ENCODE measurements at places on chromosomes 7 and 10.

- no peak for DNase-seq
Observed at GRCh38 chr7:37344886-37345579, 103.6 kb downstream of the ELMO1 start.

GRCh38 chr10:132391676-132392020, 5.4 kb upstream of the PWWP2B start:
- no peak for DNase-seq

DNA sequence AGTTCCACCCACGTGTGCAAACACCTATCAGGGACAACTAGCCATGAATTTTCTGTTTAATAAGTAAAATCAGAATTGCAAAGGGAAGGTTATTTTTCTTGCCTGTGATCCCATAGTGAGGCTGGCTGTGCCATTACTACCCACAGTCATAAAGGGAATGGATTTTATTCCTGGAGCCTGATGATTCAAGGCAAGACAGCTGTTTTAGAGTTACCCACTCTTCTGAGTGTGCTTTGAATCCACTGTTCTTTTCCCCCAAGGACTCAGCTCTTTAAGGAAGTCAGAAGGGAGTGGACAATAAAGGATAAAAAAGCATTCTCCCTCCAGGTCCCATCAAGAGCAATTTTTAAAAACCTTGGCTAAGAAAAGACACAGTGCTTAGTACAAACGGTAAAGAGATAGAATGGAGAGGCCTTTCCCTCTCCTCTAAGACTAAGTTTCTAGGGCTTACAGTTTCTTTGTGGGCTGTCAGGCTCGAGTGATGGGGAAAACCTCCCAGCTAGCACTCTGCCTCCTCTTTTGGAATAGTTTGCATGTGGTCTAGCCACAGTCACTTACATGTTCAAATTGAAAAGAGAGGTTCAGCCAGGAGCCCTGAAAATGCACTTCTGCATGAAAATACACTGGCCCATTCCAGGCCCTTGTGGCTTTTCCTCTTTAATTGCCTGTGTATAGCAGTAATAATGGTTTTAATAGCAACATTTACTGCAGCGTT, 5.1 kb upstream of the LRRC4 start:
- no peak for DNase-seq

DNA sequence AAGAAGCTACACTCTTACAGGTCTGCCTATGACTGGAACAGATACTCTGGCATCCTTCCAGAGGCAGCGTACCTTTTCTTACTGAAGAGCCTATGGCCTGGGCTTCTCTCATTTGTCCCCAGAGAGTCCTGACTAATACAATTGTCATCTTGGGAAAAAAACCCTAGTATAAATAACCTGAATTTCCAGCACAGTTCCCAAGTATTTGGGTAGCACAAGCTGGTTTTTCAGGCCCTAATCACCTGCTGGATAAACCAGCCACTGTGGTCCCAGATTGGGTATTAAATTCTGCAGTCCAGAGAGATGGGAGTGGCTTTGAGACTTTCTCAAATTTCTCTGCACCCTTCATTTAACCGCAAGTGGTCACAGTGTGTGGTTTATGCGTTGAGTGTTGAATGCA, 186.8 kb upstream of the NEBL start:
- no peak for DNase-seq

- no peak for DNase-seq
Observed at GRCh38 chr10:124301736-124302135, 117.0 kb downstream of the OAT start.

- DNase-seq: no peak
Observed at GRCh38 chr7:124130-124949, 68.0 kb upstream of the FAM20C start.

DNA sequence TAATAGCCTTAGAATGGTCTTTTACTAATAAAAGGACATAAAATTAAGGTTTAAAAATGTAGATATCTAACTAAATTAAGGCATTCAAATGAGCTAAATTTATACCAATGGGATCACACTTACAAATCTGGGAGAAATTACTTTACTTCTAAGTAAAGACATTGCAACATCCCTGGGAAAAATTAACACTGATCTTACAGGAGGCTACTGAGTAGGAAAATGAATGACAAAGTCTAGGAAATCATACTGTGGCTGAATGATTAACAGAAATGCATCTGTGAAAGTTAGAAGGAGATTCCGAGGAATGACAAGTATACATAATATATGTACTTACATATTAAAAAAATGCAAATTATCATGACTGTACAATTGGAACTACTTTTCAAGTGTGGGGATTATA, 38.3 kb downstream of the CACNA2D1 start:
- no peak for DNase-seq

DNA sequence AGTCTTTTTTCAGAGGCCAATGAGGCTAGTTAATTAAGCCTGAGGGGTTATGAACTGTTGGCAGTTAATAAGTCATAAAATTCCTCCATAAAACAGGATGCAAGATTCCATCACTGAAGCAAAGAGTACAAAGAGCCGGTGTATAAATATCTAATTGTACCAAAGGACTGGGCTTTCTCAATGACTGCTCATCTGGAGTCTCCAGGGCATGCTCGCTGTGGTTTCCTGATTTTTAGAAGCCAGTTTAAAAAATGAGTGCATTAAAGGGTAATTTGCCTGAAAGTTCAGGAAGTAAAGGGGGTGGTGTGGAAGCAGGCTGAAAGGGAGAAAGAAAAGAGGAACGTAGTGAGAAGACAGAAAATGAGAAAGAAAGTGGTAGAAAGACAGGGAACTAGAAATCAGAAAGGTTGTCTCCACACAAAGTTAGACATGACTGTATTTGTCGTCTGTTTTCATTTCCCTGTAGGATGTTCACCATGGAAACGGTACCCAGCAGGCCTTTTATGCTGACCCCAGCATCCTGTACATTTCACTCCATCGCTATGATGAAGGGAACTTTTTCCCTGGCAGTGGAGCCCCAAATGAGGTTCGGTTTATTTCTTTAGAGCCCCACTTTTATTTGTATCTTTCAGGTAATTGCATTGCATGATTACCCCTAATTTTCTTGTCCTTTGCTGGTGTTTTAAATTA, 282.3 kb downstream of the TWIST1 start:
- DNase-seq: no peak

GRCh38 chr10:121288864-121289661, 309.2 kb downstream of the FGFR2 start:
- DNase-seq: no peak

DNA sequence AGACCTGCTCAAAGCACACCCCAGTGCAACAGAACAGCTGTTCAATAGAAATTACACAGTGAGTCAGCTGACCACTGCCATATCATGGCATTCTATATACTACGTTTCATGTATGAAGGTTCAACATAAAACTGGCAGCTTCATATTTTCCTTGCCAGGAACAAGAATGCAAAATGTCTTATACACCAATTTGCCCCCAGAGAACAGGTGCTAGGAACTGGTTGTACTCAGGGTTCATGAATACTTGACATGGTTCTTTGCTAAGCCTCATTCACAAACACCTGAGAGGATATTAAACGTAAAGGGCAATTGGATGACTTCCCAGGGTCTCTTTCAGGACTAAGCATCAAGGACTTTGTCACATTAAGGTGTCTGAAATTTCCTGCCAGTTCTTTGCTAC, 6.9 kb downstream of the MYOF start:
- DNase-seq: no peak

GRCh38 chr10:11159543-11160215, 142.0 kb downstream of the CELF2 start:
- no peak for DNase-seq

DNA sequence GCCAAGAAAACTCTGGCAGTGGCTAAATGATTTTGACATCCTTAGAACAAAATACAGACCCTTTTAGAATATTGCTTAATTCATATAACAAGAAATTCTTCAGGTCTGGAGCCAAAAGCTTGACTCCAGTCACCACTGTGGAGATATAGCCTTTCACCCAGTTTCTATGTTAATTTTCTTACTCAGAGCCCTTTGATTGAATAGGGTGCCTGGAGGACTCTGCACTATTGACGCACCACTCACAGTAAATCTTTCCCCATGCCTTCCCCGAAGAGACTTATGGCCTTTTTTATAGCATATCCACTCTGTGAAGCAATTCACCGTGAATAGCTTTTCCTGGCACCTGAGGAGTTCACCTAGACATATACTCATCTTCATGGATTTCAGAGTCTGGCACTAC, 613.8 kb downstream of the ZWINT start:
- DNase-seq: no peak

DNA sequence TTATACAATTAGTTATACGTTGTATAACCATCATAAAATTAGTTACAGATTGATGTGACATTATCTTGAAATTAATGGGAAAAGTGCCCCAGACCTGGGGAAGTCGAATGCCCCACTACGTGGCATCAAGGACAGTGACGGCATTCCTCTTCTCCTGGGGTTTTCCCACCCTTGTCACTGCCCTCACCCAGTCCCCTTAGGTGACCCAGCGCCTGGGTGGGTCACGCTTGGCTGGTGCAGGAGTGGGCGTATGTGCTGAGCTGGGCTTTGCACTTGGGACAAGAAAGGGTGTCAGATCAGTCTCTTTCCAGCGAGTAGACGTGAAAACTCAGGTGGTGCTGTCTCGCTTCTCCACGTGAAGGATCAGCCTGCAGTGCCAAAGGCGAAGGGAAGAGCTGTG, 7.6 kb downstream of the FOXK1 start:
- no peak for DNase-seq

GRCh38 chr10:54900584-54900983, 99.6 kb upstream of the PCDH15 start:
- DNase-seq: no peak

DNA sequence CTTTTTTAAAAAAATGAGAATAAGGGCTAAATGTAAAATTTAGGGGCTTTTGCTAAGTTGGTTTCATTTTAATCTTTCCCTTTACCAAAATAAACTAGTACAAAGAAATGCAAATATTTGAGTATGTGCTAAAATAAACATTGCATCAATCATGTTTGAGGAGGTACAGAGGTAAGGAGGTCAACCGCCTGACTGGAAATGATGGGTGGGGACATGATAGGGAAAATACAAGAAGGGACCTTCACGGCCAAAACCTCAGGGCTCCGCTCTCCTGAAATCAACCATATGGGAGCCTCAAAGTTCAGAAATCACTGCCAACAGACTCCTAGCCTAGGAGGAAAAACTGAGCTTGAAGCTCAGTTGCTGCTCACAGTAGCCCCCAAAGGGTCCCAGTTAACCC, 207.6 kb downstream of the AHR start:
- DNase-seq: no peak

DNA sequence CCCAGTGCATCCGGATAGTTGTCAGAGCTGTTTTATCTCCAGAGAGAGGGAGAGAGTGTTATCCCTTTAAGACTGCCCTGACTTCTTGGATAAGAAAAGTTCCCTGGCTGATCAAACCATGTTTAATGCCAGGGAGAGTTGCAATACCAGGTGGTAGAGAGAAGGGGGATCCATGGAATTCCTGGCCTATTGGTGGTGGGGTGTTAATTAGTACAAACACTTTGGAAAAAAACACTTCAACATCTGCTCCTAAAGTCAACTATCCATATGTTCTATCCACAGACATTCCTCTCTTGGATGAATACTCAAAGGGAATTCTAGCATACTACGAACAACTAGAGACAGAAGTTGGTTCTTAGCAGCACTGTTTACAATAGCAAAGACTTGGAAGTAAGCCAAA, 307.2 kb downstream of the TCERG1L start:
- DNase-seq: no peak

GRCh38 chr7:144057954-144058353, 9.2 kb downstream of the OR2A5 start:
- no peak for DNase-seq

DNA sequence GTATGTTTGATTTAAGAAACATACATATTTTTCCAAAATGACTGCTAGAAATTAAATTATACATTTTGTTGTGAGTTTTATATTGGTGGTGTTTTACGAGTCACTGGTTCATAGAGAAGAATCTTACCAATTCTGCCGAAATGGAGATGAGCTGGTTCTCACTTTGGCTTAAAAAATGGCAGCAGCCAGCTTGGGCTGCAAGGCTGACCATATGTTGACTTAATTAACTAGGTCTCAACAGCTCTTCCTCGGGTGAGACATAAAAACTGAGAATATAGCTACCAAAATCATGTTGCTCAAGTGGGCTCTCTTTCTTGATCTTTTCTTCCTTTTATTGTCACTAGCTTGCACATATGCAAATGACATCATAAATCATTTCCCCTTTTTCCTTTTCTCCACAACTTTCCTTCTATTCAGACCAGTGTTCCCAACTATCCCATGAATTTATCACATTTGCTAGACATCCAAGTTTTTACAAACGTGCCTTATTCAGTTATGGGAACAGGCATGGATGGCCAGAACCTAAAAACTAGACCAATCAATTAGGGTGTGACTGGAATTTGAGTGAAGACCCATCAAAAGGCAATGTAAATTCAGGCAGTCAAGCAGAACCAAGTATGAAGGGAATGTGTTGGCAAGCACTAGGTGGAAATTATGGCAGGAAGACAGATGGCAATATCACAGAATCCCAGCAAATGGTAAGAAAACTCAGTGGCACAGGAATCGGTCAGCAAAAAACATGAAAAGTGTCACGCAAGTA, 6.4 kb upstream of the TSPAN12 start:
- DNase-seq: no peak

DNA sequence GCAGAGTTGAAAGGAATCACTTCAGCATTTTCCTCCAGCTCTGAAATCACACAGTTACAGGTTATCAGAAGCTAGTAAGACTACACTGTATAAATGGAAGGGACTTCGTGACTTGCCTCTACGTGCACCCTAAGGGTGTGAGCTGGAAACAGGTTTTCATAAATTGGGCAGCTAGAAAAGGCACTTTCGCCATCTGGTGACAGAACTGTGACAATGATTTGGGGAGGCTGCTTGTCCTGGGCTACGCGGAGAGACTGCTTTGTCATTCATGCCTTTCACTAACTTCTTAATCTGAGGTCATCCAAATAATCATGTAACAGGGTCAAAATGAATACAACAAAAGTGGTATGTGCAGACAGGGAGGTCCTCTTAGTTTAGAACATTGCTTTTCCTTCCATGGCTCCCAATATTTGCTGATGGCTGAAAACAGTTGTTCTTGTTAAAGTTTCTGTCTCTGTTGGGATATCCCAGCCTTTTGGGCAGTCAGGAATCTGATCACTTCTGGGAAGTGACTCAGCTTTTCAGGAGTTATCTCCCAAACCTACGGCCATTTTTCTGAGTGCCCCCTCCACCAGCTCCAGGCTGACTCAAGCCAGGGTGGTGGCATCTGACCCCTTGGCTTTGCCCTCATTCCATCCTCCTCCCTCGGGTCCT, 17.8 kb downstream of the VWC2 start:
- no peak for DNase-seq

DNA sequence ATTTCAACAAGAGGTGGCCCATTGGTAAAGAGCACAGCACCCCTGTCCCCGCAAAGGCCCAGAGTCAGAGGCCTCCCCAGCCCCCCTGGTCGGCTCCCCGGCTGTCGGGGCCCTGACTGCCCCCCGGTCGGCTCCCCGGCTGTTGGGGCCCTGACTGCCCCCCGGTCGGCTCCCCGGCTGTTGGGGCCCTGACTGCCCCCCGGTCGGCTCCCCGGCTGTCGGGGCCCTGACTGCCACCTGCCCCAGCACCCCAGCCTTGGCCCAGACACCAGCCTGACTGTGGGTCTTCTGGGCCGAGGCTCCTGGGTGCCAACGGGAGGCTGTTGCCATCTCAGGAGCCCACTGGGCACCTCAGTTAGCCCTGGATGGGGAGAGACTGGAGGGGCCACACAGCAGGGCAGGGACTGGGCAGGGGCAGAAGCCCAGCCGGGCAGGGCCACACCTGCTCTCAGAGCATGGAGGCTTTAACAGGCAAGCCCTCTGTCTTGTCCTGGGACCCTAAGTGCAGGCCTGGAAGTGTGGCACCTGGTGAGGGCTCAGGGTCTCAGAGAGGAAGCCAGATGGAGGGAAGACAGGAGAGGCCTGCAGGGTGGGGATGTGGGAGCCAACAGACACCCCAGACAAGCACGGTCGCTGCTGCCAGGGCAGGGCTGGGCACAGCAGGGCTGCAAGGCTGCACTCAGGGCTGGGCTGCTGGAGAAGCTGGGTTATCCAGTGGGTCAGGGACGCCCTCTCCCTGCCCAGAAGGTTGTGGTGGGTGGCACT, 56.5 kb downstream of the JAKMIP3 start:
- DNase-seq: no peak

Data from 8988T (cell line).